ENCODE measurements at places on chromosomes 1 and 21.

DNA sequence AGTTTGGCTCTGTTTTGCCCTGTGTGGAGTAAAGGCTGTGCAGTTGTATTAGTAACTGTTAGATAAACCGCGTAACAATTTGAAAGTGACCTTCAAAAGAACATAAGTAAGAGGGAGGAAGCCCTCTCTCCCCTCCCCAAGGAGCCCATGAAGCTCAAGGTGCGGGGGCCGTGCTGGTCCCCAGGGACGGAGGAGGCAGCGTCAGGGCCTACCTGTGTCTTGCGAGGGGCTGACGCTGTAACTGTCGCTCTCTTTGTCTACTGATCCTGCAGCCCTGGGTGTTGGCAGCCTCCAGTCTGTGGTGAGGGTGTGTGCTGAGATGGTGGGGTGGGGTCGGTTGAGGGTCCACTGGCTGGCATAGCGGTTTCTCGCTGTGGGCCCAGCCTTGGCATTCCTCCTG, 176.6 kb downstream of the PCP4 start:
- no peak for DNase-seq

- no peak for DNase-seq
Measured at GRCh38 chr1:219367496-219367895, 193.8 kb downstream of the LYPLAL1 start.

DNA sequence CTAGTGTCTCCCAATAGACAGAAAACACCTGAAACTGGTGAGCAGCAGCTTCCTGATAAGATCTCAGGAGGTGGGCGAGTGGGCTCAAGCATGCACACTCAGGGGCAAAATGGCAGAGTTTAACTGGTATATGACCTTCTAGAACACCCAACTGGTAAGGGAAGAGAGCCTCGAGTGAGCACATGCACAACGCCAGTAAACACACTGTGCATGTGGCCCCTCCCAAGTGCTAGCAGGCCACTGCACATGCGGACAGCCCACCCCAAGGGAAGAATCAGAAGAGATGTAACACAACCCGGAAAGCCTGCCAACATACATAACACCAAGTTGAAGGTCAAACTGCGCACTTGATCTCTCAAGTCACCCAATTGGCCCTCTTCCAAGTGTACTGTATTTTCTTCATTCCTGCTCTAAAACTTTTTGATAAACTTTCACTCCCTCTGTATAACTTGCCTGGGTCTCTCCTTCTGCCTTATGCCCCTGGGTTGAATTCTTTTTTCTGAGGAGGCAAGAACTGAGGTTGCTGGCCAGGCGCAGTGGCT, 138.2 kb downstream of the GLUL start:
- DNase-seq: no peak

DNA sequence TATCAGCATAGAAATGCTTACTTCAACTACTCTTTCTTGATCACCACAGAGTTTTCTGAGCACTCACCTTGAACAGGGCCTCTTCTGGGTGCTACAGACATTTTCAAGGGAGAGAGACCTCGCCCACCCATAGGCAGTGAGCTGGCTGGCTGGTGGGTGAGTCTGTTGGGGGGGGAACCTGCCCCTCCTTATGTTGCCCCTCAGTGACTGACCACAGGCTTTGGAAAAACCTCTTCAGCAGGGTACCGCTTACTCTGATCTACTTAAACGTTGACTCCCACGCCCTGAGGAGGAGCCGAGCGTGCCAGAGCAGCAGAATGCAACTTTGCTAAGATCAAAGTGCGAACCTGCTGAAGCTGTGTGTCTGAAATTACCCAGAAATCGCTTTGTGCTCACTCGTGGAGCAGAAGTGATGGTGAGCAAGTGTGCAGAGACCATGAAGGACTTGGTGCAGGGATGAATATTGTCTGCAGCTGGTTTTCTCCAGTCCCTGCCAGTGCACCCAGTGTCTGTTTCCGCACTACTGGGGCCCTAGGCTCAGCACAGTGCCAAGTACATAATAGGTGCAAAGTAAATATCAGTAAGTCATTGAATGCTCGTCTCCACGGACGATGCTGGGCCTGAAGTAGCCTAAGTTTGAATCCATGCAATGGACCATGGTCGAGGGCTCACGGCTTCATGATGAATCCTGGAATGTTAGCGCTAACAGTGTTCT, 158.7 kb upstream of the IRF2BP2 start:
- peak; percentile 71 for DNase-seq
